Urinary bladder (tissue), 4 donors: ENCODE measurements at places on chromosomes 11 and 22.
A peak's percentile ranks its signal among the peaks of the same experiment; 100 is the strongest.

- DNase-seq = no peak
Observed at GRCh38 chr22:50670914-50671538, 1.6 kb upstream of the SHANK3 start.

DNA sequence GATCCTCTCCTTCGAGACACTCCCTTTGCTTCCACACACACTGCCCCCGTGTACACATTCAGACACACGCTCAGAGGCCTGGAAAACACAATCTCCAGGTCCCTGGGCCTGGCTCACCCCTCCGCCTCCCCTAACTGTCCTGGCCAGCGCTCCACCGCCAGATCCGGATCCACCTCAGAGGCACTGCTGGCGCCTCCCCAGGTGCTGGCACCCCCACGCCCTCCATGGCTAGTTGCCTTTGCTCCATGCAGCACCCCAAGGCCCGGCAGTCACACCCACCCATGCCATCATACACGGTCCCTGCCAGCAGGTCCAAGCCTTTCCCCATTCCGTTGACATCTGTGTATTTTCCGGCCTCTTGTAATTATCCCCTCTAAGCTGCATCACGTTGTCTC, 11.1 kb downstream of the SPTBN2 start:
- no peak for DNase-seq

- no peak for DNase-seq
Observed at GRCh38 chr11:469684-470560, 19.8 kb downstream of the PTDSS2 start.

GRCh38 chr22:43343670-43344519, 723 bp upstream of the SCUBE1 start:
- no peak for DNase-seq

DNA sequence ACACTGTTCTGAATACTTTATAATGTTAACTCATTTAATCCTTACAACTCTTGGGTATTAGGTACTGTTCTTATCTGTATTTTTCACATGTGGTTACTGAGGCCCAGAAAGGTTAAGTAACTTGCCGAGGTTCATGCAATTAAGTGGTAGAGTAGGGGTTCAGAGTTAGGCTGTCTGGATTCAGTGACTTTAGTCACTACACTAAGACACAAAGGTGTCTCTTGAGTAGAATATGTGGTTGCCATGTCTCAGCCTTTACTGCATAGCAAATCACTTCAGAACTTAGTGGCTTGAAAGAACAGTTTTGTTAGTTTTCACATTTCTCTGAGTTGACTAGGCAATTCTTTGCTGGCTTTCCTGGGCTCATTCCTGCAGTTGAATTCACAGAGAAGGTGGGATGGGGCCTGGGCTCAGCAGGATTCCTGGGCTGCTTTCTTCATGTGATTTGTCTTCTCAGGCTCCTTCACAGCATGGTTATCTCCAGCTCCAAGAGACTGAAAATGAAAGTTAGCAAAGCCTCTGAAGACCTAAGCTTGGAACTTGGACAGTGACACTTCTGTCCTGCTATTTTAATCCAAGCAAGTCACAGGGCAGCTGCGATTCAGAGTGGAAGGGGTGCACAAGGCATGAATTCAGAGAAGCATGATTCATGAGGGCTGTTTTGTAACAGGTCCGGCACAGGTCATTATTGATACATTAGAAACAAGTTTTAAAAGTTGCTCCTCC, 68.3 kb downstream of the SPECC1L start:
- DNase-seq = no peak

DNA sequence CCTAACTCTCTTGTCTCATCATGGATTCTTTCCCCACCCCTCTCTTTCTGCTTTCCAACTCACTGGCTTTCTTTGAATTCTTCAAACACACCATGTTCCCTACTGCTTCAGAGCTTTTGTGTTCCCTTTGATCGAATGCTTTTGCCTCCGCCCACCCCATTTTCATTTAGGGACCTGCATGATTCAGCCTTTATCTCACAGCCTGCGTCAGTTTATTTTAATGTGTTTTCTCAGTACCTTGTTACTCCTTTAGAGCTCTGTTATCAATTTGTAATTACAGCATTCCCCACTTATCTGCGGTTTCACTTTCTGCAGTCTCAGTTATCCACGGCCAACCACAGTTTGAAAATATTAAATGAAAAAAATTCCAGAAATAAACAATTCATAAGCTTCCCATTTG, 451.3 kb downstream of the METTL15 start:
- DNase-seq = no peak

- no peak for DNase-seq
Observed at GRCh38 chr11:38323961-38324761, 1726.1 kb upstream of the RAG2 start.

- DNase-seq = no peak
Observed at GRCh38 chr11:17894929-17895658, 117.8 kb downstream of the SERGEF start.

DNA sequence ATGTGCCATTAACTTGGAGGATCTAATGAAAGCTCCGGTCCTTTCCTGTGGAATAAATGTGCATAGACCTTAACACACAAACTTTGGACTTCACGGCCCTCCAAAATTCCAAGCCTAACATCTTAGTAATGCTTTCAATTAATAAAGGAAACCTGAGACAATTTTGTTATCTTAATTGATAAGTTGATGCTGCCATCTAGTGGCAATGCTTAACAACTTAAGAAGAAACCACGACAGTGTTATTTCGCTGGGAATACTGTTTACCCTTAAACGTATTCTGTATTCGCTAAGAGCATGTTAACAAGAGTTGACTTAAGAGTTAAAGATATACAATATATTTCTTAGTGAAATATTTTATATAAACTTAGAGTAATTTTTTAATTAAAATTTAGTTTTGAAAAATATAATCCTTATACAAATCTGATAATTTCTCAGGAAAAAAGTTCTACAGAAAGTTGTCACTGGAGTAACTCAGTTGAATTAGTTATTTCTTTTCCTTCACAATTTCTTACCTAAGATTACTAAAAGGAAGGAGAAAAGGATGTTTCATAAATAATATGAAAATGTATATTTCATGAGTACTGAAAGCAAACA, 35.0 kb upstream of the OR9G4 start:
- DNase-seq = peak; percentile 2

- no peak for DNase-seq
Observed at GRCh38 chr11:59145534-59145933, 2.9 kb downstream of the FAM111A start.

- no peak for DNase-seq
Observed at GRCh38 chr22:45996241-45997076, 19.5 kb upstream of the WNT7B start.

GRCh38 chr11:63573881-63574855, 11.0 kb upstream of the PLAAT2 start:
- DNase-seq = peak; percentile 47

- DNase-seq = no peak
Observed at GRCh38 chr11:75472081-75472732, 39.2 kb upstream of the KLHL35 start.

- DNase-seq = no peak
Observed at GRCh38 chr11:69381681-69382130, 87.8 kb downstream of the MYEOV start.

GRCh38 chr11:119362741-119363080, 16.2 kb upstream of the MFRP start:
- DNase-seq = no peak

- DNase-seq = no peak
Observed at GRCh38 chr11:100221791-100222190, 465.3 kb upstream of the ARHGAP42 start.

DNA sequence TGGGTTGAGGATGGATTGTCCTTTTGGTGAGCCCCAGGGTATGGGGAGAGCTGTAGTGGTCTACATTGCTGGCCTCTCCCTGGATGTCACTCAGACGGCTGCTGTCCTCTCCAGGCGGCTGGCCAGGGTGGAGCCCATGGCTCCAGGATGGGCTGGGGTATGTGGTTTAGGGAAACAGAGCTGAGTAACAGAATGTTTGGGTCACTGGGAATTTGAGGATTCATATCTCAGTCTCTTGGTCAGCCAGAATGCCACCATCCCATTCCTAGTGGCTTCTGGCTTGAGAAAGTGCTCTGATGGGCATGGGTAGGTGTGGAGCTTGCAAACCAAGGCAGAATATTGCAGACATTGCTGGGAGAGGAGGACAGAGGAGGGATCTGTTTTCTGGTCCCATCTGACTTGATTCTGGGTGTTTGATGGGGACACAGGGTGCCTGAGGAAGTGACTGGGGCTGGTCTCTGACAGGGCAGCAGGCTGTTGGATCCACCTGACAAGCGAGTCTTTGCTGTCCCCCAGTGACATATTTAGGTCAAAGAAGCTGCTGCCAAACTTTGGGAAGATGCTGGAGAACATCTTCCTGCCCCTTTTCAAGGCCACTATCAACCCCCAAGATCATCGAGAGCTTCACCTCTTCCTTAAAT, 41.4 kb downstream of the AMPD3 start:
- no peak for DNase-seq

DNA sequence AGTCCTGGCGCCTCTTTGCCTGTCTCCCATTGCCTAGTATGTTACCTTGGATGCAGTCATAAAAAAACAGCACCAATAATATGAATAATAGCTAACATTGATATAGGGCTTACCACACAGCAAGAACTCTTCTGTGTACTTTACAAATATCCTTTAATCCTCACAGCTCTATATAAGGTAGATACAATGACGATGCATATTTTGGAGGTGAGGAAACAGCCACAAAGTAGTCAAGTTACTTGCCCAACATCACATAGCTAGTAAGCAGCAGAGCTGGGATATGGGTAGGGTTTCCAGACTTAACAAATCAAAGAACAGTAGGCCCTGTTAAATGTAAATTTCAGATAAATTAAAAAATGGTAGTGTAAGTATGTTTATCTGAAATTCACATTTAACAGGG, 128.8 kb downstream of the ST3GAL4 start:
- no peak for DNase-seq

GRCh38 chr11:3154001-3154599, 11.0 kb downstream of the OSBPL5 start:
- no peak for DNase-seq

DNA sequence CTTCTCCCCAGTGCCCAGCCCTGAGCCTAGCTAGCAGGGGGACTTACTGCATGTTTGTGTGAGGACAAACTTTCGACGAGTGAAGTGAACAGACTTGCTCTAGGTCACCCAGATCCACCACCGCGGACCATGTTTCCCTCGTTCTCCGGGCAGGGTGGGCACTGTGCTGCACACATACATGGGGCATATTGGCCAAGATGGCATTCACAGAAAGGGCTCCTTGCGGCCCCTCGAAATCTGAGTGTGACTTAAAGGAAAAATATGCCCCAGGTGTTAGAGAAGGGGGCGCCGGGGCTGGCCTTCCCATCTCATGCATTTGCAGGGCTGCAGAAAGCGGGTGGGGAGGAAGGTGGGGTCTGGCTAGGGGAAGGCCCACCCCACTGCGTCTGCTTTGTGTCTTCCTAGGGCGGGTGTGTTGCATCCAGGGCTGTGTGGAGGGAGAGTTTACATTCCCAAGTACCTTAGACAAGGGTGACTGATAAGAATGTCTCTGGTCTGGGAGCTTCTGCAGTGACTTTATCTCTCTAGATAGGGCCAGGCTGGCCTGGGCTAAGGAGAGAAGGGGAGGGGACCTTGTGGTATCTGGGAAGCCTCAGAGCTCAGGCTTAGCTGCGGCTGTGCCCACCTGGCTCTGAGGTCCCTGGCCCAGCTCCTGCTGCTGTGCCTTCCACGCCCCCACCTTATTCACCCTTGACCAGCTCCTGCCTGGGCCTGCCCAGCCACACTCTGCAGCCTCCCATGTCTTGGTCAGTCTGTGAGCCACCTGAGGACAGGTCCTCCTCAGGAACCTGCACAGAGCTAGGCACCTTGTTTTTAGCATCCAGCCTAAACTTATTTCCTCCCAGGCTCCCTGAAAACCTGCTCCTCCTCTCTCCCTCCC, 45.8 kb downstream of the LRRC32 start:
- DNase-seq = no peak

DNA sequence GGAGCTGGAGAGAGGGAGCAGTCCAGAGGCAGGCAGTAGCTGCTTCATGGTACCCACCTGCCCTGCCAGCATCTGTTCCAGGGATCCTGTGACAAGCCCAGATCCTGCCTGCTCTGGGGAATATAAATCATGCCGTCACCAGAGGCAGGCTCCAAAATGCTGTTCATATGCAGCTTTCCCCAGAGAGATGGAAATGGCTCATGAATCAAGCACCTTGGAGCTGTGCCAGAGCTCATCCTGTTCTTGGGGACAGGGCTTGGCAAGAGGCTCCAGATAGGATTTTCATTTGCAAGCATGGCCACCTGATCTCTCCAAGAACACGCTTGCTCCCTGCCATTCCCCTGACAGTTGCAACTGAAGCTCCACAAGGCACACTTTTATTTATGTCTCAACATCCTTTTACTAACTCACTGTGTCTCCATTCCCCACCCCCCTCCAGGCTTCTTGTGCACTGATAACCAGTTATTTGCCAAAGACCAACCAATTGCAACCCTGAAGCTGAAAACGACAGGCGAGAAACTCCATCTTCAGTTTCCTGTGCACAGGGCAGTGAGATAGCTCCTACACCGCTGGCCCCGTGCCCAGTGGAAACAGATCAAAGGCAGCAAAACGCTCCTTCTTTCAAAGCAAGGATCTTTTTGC, 115.8 kb upstream of the PITPNB start:
- DNase-seq = peak; percentile 57

- DNase-seq = no peak
Observed at GRCh38 chr22:35124691-35125219, 58.8 kb downstream of the ISX start.

DNA sequence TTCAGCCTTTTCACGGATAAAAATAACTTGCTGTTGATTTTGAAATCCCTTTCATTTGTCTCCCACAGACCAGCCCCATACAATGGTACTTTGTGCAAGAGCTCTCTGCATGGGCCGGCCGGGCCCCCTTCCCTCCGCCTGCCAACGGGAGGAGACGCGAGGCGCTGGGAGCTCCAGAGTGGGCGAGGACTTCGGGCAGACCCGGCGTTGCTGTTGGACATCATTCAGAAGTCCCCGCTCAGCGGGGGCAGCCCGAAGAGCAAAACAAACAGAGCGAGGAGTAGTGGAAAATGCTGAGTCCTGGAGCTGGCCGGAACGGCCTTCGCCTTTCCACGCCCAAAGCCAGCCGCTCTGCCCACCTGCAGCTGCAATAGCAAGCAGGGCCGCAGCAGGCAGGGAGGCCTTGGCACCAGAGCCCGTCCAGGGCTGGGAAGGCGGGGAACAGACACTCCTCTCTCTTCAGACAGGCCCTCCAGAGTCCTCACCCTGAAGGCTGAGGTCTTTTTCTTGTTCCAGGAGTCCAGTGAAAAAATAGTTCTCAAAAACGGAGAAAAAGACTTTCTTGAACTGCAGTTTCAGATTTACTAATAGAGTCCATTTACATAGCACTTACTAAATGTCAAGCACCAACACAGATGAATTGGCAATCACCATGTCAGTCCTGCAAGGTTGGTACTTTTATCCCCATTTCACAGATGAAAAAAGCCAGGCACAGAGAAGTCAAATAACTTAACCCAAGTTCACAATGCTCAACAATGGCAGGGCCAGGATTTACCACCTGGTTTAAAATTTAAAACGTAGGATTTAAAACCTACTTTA, 135.5 kb downstream of the ETS1 start:
- no peak for DNase-seq

GRCh38 chr11:129388824-129389223, 13.2 kb downstream of the BARX2 start:
- no peak for DNase-seq

DNA sequence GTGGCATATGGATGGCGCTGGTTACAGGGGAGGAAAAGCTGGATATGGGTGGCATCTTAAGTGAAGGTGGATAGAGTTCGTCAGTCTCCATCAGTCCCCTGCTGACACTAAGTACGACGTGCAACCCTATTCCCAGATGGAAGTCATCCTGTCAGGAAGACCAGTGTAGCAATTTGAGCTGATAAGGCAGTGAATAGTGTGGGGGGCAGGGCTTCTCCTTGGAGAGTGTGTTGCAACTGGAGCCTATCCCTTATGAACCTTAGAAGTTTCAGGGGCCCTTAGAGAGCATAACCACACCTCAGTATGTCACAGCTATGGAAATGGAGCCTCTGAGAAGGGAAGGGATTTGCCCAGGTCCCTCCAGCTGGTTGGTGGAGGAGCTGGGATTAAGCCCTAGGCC, 36.1 kb upstream of the ANKK1 start:
- DNase-seq = no peak
